Stimulated activated CD4-positive, alpha-beta T cell treated with anti-CD3 and anti-CD28 coated beads, TNF-alpha, amount 100 ng/mL, for 1 hour (primary cell): ENCODE measurements at places on chromosomes 1 and 21.

- no peak for DNase-seq
Measured at GRCh38 chr1:194807530-194808220, 1621.3 kb upstream of the B3GALT2 start.

DNA sequence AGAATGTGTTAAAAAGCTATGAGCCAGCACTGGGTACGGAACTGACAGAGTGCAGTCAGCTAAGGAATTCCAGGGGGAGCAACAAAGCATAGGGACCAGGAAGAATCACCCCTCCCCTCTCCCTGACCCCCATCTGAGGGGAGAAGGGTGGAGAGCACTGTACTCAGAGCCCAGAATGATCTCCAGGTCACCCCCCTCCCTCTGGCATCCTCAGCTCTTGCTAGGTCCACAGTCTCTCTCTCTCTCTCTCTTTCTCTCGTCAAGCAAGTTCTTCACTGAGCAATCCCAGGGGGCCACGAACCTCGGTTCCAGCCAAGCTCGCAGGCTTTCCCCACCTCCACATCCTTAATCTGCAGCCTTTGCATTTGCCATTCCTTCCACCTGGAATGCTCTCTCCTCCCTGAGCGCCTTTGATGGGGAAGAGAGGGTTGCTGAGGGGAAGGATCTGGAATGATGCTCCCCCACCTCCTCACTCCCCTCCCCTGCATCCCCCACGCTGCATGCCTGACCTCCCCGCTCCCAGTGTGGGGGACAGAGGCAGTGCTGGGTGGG lies 6.7 kb upstream of the WASF2 start:
- no peak for DNase-seq

- DNase-seq: no peak
Measured at GRCh38 chr21:33839167-33839716, 76.4 kb downstream of the ATP5PO start.

DNA sequence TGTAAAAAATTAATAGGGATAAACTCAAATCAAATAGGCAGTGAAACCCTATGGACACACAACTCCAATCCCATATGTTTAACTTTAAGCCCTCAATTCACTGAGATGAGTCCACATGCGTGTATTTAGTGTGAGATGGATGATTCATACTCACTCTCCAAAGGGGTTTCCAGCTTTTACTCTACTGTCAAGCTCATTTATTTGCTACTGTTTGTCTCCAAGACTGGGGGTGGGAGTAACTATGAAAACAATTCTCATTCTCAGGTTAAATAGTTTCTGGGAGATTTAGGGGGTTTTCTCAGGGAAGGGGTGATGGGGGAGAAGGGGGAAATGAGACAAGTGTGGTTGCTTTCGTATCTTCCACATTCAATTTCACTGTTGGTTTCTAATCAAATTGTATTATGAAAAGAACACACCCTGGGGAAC lies 2.7 kb downstream of the RAB29 start:
- DNase-seq: no peak

GRCh38 chr1:220920967-220921366 lies 41.7 kb downstream of the HLX start:
- no peak for DNase-seq

DNA sequence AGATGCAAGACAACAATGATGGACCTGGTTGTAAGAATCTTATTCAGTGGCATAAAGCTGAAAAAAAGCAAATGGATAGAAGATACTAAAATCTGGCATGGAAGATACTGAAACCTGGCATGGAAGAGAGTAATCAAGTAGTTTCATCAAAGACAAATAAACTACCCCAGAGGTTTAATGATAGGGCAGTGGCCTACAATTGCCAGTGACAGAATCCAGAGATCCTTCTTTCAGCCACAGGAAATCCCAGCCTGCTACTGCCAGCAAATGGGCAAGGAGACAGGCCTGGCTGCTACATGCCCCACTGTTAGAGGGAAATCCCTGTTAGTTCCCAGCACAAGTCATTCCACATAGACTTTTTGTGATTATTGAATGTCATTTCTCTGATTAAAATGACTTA lies 409.4 kb downstream of the VAV3 start:
- no peak for DNase-seq

GRCh38 chr1:4084896-4085295 lies 184.8 kb upstream of the C1orf174 start:
- no peak for DNase-seq

- DNase-seq: no peak
Measured at GRCh38 chr1:9338397-9339246, 45.9 kb downstream of the SPSB1 start.

GRCh38 chr1:109235137-109235536 lies 14.2 kb upstream of the CELSR2 start:
- DNase-seq: no peak

DNA sequence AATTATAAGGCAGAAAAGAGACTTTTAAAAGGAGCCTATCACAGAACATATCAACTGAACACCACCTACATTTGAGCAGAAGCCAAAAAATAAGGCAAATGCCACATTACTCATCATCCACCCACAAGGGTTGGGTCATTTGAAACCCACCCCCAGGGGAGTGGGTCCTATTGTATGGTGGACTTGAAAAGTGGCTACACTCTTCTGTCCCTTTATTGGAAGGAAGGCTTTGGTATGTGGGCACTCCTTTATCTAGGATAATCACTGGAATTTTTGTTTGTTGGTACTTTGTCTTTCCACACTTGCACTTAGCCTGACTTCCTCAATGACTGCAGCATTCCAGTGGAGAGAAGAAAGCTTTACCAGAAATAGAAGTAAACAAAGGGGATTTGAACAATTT lies 157.2 kb upstream of the COL11A1 start:
- DNase-seq: no peak

- DNase-seq: no peak
Measured at GRCh38 chr1:200355801-200356200, 54.0 kb downstream of the ZNF281 start.

GRCh38 chr1:116920211-116920610 lies 10.5 kb downstream of the PTGFRN start:
- no peak for DNase-seq

DNA sequence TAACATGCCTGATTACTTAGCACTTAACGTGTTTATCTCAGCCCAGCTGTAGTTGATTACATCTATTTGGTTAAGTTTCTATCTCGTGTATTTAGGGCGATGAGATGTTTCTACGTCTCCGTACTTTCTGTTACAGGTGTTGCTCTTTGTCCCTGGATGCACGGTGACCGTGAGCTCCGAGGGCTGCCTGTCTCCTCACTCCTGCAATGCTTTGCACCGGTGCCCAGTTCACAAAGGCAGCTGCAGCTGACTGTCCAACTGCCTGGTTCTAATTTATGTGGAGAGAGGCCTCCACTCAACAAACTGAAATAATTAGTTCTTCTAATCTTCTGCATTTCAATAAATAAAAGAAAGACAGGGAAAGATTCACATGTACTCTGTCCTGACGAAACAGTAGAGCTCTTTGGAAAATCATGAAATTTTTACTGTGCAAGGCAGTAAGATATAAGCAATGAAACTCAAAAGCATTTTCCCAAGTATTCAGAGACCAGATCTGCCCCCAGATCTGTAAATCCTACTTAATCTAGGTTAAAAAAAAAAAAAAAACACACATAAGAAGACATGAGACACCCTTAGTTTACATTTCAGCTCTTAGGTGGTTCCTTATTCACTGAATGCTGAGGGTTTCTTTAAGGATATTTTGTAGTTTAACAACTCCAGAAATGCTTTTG lies 108.2 kb downstream of the TGFBR3 start:
- no peak for DNase-seq

- DNase-seq: no peak
Measured at GRCh38 chr1:94332516-94332915, 85.7 kb upstream of the ABCD3 start.

GRCh38 chr1:12016182-12016581 lies 3.1 kb upstream of the MIIP start:
- no peak for DNase-seq

- no peak for DNase-seq
Measured at GRCh38 chr1:231418741-231419107, 3.4 kb downstream of the EGLN1 start.
